Liver (tissue), 10 donors: ENCODE measurements at places on chromosomes 2 and 18.

DNA sequence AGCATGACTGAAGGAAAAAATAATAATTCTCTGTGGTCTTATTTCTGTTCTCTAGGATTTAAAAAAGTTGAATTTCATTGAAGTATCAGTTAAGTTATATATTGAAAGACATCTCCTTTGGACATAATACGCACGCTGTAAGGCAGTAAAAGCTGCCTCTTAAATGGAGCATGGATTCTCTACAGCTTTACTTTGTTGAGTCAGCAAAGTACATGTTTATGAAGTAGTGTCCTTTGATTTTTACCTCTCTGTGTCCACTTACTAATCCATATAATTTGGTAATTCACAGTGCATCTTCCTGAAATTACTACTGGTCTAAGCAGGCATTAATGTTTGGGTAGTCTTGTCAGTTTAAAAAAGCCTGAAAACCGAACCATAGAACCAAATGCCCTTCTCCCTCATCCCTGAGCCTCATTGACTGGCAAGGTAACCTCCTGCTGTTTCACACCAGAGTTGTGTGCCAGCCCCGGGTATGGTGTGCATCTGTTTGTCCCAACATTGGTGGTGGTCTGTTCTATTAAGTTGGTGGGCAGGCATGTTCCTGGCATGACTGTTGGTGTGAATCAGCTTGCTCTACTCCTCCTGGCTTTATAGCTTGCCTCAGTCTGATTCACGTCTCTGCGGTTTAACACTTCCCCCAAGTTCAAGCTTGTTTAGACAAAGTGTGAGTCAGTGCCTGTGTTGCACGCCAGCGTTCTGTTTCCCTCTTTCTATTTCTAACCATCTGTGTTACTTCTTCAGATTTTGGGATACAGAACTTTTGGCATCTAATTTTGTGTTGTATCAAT, 71.0 kb upstream of the ITM2C start:
- no peak for DNase-seq

DNA sequence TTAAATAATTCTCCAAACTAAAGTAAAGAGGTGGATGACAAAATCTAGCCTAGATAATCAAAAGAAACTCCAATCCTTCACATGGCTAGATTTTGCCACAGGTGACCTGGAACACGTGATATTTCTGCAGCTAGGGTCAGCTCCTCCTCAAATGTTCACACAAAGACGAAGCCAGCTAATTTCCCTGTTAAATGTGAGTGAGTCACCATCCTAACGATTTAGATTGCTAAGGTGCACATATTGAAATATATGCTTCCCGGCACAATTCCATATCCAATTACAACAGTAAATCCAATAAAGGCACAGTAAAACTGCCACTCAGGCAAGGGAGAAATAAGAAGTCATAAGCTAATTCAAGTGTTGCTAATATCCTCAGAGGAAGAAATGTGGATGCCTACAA, 28.7 kb downstream of the IKZF2 start:
- DNase-seq = no peak

- no peak for DNase-seq
These were observed 24.3 kb downstream of the SMYD1 start for GRCh38 chr2:88091943-88092342.

GRCh38 chr2:219030177-219030940, 11.0 kb downstream of the CFAP65 start:
- no peak for DNase-seq

DNA sequence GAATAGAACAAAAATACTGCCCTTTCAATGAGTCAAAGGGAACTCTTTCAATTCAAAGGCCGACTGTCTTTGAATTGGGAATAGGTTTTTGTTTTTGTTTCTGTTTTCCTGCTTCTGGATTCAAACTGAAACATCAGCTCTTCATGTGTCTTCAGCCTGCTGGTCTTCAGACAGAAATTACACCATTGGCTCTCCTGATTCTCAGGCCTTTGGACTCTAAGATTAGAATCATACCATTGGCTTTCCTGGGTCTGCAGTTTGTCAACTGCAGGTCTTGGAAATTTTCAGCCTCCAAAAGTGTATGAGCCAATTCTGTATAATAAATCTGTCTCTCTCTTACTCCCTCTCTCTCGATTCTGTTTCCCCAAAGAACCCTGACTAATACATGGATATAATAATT, 31.1 kb downstream of the CTLA4 start:
- DNase-seq = no peak

DNA sequence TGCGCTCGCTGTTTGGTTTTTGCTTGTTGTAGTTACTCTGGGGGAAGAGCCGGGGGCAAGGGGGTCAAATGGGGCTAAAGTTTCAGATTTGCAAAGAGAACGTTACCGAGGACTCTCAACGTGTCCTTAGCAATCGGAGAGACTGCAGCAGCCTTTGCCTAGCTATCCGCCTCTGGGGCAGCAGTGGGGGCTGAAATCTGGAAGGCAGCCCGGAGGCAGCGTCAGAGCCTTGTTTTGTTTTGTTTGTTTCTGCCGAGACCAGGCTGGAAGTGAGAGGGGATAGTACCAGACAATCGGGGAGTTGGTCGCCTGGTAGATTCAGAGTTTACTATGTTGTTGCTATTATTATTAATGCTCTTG, 1.2 kb downstream of the CDH20 start:
- no peak for DNase-seq

GRCh38 chr2:119350311-119350998, 16.2 kb downstream of the C2orf76 start:
- no peak for DNase-seq

- DNase-seq = no peak
These were observed 3.6 kb downstream of the DIS3L2 start for GRCh38 chr2:231965102-231965501.

DNA sequence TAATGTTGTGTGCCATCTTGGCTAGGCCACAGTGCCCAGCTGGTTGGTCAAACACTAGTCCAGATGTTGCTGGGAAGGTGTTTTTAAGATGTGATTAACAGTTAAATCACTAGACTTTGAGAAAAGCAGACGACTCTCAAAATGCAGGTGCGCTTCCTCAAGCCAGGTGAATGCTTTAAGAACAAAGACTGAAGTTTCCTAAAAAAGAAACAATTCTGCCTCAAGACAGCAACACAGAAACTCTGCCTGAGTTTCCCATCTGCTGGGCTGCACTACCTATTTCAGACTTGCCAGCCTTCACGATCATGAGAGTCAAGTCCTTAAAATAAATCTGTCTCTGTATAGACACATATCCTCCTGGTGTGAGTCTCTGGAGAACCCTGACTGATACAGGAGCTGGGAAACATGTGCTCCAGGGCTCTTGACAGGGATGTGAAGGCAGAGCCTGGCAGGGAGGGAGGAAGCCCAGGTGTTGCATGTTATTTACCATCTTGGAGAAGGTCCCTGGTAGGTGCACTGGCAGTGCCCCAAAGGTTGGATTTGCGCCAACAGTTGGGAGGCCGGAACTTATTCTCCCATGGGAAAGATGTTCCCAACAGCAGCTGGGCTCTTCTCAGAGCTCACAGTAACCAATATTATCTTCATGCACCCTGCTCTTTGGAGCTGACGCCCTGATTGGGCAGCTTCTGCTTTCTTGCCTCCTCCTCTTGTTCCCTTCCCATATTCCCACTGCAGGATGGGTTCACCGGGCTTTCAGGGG, 43.9 kb downstream of the ST6GAL2 start:
- DNase-seq = no peak

- DNase-seq = no peak
These were observed 14.9 kb downstream of the VAPA start for GRCh38 chr18:9928646-9929259.

- no peak for DNase-seq
These were observed 501.5 kb upstream of the CELF4 start for GRCh38 chr18:38067086-38067485.

DNA sequence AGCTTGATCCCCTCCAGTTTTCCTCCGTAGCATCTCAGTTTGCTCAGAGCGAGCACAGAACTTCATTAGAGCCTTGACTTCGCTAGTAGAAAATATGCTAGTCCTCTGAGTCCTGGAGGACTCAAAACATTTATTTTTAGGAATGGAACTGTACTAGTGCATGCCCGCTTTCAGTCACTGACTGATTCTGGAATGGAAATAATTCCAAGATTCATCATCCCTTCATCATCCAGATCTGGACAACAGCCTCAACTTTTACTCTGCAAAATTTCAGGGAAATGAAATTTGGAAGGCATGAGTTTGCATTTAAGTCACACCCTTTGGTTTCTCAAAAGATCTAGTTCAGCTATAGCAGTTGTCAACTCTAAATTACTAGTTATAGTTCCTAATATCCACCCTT, 304.6 kb downstream of the XIRP2 start:
- DNase-seq = no peak

DNA sequence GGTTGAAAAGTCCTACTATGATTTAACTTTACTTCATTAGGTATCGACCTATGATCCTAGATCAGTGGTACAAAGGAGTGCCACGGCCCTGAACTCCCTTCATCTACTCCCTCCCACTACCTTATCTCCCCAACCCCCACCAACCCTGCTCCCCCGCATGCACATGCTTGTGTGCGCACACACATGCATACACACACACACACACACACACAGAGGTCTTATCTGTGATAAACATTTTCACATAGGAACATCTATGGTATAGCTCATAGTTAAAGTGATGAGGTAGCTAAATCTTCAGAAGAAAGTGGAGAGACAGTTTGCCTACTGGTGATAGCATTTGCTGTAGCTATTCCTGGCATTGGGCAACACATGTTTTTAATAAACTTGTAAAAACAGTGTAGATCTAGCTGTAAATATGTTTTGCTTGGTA, 471.3 kb downstream of the ZEB2 start:
- DNase-seq = no peak

DNA sequence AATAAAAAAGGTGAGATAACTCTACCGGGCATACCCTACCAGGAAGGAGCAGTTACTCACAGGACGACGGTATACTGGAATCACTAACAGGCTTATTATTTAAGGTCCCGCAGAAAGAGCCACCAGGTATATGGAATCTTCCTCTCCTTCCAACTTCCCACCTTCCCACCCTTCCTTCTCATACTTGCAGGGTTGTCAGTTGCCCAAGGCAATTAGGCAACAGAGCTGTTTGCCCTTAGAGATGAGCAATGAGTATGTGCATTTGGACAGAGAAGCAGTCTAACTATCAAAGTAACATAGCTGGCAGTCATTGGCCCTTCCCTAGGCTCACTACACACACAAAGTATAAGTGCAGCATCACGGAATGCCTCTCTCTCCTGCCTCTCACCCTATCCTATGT, 32.1 kb upstream of the EVA1A start:
- DNase-seq = no peak

DNA sequence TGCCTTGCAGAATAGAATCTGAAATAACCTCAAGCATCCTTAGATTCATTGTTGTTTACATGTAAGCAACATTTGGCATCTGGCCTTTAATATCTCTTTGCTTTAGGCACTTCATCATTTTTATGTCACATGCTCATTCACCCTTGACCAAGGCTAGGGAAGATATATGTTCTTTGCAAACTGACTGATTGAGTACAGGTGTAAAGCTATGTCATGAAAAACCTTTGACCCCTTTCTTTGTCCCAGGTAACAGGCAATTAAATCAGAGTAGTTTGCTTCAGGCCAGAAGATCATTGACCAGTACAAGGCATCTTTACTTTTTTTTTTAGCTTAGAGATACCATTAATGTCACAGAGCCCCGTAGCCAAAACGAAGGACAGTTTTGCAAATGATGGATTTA, 520.6 kb downstream of the STK39 start:
- no peak for DNase-seq

DNA sequence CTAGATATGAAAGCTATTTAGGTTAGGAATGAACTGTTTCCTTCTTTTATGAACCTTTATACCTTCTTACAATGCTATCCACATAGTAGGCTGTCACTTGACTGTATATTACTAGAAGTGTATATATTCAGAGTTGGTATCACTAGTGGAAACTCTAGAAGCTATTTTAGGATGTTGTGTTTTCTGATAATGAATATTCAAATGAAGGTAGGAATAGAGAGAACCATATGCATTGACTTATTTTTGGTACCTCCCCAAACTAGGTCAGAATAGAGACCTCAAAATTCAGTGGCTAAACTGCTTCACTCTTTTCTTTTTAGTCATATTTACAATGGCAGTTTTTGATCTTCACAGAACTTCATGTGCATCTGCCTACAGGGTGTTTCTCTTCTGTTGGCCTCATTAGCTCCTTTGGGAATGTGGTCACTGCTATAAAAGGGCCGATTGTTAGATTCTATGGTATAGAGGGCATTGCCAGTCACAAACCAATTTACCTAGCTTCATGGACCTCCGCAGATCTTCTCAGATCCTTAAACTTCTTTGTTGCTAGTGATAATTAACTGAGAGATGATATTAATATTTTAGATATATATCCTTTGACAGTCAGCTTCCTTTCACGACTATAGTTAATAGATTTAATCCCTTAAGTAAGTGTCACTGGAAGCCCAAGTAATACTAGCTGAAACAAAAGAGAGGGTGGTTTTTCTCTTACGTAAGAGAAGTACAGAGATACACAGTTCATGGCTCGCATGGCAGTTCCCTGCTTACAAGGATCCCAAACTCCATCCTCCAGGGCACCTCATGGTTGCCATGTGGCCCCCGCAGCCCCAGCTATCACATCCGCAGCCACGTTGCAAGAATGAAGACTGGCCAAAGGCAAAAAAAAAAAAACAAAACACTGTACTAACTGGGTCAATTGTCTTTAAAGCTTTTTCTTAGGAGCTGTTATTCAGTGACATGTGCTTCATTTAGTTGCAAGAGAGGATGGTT, 61.0 kb downstream of the TSPYL6 start:
- no peak for DNase-seq

DNA sequence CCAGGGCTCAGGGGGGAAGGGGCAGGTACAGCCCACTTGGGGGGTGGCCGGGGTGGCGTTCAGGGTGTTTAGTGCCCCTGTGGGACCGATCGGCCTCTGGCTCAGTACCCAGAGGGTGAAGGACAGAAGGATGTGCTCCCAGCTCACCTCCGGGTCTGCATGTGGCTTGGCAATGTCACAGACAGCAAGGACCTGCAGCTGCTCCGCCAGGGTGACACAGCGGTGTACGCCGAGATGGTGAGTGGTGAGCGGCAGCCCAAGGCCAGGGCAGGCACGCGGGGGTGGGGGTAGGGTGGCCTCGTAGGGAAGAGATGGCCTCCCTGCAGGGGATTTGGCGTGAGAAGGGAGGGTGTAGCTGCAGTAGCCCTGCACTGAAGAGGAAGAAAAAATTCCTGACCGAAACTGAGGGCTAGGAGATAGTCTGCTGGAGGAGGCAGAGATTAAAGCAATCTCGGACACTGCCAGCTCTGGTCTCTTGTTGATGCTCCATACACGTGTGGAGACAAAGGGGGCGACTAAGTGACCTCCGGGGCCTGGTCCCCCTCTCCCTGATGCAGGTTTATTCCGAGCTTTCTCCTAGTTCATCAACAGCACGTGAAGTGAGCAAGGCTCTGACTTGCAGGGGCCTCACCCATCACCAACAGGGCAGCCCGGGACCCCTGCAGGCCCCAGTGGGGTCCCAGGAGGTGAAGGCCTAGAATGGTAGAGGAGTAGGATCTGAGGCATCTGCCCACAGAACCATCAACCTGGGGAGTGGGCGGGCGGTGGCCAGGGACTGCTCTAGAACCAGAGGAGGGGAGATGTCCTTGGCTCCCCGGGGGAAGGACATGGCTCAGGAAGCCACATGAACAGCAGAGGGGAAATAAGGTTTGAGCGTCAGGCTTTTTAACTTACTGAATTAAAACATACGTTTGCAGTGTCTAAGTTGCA, 45.4 kb downstream of the FER1L5 start:
- no peak for DNase-seq

GRCh38 chr18:33804258-33804657, 226.2 kb downstream of the ASXL3 start:
- DNase-seq = no peak

GRCh38 chr18:62808123-62808522, 92.8 kb downstream of the PHLPP1 start:
- DNase-seq = no peak

GRCh38 chr2:235468978-235469655, 24.7 kb upstream of the AGAP1 start:
- DNase-seq = no peak
